Esophagus squamous epithelium (tissue), 5 donors: ENCODE measurements at places on chromosomes 1 and 21.

DNA sequence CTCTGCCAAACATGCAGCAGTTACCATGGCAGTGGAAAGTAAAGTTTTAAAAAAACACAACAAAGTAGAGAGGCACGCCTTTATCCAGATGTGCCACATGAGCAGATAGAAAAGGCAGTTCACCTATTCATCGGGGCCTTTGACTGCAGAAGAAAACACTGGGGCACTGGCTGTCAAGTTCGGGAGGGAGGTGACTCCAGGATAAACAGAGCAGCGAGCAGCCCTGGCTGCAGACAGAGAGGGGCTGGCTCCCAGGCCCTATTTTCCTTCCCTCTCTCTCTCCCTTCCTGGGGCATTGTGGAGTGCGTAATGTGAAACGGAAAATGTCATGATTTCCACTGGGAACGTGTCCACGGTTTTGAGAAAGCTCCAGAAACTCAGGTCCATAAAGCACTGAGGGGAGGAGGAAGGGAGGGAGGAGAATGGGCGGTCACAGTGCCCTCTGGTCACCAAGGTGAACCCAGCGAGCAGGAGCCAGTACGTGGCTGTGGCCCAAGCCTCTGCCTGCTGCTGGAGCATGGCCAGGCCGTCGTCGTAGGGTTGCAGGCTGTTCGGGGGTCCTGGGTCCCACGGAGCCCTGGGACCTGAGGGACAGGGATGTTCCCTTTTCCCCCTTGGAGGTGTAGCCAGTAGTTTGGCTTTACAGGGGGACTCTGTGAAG is 114.7 kb upstream of the IRF2BP2 start:
- DNase-seq, result no peak

- DNase-seq, result no peak
Observed at GRCh38 chr1:103177108-103177775, 68.9 kb upstream of the COL11A1 start.

DNA sequence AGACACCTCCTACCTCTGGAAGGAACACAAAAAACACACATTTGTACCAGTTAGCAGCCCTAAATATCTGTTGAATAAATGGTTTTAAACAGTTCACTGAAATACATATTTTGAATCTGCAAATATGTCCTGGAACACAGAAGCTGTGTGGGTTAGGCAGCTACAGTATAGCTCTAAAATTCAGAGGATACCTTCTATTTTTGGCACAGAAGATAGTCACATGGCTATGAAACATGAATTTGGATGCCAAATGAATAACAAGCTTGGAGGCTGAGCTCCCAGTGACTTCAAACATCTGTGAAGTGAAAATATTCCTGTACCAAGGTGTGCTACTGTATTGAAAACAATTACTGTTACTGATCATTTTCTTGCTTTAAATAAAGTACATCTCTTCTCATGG is 391.5 kb upstream of the ADGRL2 start:
- no peak for DNase-seq

DNA sequence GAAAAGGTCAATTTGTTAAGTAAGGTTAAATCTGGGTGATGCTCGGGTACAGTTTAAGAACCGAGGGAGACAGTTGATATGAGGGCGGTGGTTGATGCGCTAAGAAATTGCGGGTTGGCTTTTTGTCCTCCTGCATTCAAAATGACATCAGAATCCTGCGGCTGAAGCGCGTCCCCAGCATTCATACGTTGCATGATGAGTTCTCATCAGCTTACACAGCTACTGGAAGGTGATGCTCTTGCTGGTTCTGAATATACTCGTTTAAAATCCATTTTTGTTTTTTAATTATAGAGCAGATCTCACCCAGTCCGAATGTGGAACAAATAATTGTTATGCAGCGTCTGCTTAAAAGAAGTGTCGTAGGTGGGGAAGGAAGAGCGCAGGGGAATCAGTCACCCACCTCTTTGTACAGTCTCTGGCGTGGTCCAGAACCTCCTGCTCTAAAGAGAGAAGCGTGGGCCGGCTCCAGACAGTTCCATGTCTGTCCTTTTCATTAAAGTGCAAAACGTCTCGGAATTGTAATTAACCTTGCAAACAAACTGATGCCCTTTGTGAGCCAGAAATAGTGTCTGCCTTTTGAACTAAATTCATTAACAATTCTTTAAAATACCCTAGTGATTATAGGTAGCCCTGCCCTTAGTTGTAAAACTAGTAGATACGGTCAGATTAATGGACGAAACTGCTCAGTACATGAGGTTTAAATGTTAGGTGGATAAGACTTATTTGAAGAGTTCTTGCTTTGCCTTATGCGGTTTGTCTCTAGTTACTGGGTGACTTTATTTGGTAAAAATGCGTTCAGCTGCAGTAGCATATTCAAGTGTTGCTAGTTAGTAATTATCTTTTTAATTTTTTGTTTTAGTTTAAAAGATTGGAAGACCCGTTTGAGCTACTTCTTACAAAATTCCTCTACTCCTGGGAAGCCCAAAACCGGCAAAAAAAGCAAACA is 741 bp downstream of the RGS2 start:
- DNase-seq, result no peak

DNA sequence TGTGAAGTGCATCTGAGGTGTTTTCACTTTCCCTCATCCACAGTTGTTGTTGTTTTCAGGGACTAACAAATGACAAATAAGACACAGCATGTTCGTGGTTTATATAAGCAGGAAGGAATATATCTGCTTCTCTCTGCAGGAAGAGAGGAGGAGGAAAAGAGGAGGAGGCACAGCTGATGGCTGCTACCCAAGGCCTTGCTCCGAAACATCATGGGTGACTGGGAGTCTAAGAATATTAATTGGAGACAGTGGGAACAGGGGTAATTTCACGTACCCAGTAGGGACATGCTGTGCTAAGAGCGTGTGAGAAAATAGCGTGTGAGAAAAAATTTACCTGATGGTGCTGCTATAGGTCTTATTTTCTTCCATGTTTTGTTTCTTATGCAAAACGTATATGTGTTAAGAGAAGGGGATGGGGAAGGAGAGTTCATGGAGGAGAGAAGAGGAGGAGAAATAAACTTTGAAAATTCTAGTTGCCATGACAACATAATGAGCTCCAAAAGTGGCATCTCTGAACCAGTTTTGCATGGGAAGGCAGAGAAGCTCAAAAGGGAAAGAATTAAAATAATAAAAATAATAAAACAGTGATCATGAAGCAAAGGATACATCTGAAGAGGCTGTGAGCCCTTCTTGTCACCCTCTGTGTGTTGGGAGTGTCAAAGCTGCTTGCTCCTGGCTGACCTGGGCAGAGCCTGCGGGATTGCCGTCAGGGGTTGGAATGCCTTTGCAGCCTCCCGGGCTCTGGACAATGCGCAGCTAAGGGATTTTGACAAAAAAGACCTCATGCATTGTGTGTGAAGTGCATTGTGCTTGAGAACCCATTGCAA is 192.0 kb downstream of the CACNA1E start:
- no peak for DNase-seq

DNA sequence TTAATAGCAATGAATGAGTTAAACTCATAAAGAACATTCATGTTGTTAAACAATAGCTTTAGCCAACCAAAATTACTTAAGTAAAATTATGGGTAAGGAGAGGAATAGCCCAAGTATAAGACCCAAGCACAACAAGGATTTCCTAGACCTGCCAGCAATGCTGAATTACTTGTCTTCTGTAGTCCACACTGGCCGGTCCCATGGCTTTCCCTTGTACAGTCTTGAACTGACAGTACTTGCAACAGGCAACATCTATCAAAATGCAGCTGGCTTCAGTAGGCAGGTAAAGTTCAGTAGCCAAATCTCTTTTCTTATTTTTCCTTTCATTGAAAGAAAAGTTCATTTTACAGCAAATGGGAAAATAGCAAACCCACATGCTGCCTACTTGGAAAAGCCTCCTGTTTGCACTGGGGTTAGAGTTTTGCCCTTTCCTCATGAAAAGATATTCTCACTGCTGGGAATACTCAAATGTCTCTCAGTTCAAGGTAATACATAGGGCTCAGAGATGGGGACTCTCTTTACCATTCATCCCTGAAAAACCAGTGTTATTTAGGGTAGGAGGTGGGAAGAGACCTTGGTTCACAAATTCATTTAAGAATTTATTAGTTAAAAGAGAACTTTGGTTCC is 222.8 kb downstream of the TTLL7 start:
- DNase-seq, result no peak

DNA sequence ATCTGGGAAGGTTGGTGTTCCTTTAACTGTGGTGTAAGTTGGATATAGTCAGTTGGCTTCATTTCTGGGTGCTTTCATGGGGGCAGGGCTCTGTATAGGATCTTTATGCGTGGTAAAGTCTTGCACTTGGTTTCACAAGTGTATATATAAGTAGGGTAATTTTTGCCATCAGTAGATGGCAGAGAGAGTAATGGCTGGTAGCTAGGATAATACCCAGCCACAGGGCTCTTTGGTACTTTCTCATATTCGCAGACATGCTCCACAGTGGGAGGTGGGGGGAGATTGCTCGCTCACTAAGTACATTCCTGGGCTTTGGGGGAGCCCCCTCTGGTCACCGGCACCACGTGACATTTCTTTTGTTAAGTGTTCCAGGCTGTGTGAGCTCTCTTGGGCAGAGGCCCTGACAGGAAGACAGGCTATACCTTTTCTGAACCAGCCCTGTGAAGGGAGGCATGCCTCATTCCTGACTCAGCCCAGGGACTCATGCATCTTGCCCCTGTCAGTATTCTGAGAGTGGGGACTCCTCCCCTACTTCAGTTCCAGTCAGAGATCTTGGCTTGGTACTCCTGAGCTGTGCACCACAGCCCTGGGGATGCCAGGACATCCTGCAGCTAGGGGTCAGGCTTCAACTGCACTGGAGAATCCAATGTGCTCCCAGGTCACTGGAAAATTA is 37.6 kb downstream of the FCRL2 start:
- no peak for DNase-seq

GRCh38 chr1:169250022-169250421 is 117.6 kb downstream of the NME7 start:
- DNase-seq, result no peak

- no peak for DNase-seq
Observed at GRCh38 chr1:204476563-204476962, 18.0 kb downstream of the PIK3C2B start.

GRCh38 chr1:217048104-217048707 is 325.0 kb upstream of the ESRRG start:
- no peak for DNase-seq

- DNase-seq, result no peak
Observed at GRCh38 chr1:200166411-200166810, 138.9 kb downstream of the NR5A2 start.

DNA sequence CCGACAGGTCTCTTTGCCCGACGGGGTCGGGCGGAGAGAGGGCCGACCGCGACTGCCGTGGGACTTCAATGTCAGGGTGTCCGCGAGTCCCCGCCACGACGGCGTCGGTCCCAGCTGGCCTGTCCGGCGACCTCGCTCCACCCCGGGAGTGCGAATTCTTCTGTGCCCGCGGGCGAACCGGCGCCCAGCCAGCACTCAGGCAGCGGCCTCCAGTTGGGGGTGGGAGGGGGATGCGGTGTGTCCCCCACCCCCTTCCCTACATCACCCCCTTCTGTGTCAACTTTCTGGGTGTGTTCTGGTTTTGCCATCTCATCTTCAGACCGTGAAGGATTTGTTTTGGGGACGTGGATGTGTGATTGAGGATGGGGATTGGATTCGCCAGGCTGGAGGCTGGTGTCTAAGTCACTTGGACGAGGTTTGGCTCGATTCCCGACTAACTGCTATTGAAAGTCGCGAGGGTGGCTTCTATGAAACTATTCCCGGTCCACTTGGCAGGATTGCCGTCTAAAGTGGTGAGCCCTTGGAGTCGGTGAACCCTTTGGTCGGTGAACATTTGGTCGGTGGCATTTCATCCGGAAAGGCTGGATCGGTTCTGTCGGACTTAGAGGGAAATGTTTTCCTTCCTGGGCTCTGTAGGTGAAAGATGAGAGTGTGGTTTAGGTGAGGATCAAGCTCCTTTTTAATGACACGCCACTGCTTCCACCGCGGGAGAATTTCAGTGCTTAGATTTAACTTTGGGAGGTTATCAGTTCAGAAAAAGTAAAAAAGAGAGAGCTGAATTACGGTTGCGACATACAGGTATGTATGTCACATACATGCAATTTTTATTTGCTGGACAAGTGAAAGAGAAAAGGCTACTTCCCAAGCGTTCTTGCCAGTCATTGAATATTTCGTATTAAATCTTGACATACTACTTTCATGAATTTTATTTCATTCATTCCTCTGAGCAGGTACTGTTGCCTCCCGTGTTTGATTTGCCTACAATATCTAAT is 771 bp downstream of the ABCD3 start:
- DNase-seq, result no peak

GRCh38 chr1:100353988-100354387 is 1.7 kb downstream of the CDC14A start:
- DNase-seq, result no peak

DNA sequence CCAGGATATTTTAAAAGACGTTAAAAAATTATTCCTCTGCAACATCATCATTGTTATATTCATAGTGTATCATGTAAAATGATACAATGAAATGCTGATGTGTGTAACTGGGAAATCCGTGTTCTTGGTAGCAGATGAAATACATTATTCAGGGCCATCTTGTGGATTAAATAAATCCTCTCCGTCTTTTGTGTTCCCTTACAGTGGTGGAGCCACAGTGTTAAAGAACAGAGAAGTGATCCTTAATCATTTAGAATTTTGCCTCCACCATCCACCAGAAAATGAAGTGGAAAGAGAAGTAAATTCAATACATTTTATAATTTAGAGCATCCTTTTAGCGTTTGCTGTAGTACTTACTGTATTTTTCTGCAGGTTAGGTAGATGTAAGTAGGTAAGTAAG is 1.3 kb downstream of the DYRK3 start:
- no peak for DNase-seq

GRCh38 chr21:37373539-37373938 is 7.0 kb downstream of the DYRK1A start:
- no peak for DNase-seq

DNA sequence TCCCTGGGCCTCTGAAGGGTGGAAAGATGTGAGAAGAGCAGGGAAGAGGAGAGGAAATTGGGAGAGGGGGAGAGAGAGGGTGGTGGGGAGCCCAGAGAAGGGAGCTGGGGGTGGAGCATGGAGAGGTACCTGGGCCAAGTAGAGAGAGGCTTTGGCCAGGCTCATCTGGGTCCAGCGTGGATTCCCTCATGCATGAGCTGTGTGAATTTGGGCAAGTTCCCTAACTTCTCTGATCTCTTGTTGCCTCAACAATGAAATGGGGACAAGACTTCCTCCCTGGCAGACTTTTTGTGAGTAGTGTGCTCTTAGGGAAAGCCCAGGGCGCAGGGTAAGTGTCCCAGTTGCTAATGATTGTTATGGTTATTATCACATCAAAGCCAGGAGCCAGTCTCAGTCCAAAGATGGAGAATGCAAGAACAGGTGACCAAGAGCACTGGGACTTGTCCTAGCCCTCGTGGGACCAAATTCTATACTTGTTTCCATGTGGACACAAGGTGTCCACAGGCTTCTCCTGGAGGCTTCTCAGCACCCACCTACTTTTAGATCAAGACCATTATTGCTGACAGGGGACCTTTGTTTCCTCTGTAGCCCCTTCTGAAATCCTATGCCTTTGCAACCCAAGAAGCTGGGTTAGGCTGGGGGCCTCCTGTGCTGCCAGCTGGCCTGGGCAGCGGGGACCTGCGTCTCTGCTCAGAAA is 13.9 kb downstream of the IL6R start:
- no peak for DNase-seq

DNA sequence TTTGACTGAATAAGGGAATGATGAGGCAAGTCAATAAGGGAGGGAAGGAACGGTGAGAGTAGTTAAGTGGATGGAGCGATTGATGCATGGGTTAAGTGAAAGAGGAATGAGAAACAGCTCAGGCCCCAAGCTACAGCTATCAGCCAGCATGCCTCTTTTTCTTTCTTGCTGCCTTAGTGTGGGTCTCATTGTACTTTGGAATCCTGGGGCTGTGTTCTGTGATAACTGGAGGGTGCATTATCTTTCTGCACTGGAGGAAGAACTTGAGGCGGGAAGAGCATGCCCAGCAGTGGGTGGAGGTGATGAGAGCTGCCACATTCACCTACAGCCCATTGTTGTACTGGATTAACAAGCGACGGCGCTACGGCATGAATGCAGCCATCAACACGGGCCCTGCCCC is 1.0 kb downstream of the TEX38 start:
- DNase-seq, result no peak
